ENCODE measurements at places on chromosomes 2 and 18. TPM values are rescaled to one million over a fixed set of nuclear protein-coding genes. Genes with fewer than 3 reads are reported as not detected.

SOWAHC gene
- total RNA-seq, result 21.4 TPM

GCKR gene
- total RNA-seq, result not detected

CXCR4 gene
- 7.6 TPM for total RNA-seq

DNA sequence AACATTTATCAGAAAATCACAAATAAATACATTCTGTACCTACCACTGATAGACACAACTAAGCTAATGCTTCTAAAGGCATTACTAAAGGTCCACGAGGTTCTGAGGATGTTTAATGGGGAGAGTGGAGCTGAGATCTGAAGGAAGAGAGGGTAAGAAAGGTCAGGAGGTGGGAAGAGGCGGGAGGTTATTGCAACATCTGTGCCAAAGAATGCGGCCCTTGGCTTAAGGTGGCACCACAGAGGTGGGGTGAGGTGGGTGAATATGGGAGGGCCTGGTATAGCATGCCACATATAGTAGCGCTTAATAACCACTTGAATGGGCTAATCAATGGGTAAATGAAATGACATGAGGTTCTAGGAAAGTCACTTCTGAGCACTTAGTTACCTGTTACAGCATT lies 217.8 kb upstream of the ATP5MC3 start:
- no peak overlapping the region for H3K27ac ChIP-seq
- no peak overlapping the region for H3K4me3 ChIP-seq
- no peaks in the 10 kb centered on the region for H3K27me3 ChIP-seq
- no peak for DNase-seq
- no peaks in the 10 kb centered on the region for H3K36me3 ChIP-seq

DNA sequence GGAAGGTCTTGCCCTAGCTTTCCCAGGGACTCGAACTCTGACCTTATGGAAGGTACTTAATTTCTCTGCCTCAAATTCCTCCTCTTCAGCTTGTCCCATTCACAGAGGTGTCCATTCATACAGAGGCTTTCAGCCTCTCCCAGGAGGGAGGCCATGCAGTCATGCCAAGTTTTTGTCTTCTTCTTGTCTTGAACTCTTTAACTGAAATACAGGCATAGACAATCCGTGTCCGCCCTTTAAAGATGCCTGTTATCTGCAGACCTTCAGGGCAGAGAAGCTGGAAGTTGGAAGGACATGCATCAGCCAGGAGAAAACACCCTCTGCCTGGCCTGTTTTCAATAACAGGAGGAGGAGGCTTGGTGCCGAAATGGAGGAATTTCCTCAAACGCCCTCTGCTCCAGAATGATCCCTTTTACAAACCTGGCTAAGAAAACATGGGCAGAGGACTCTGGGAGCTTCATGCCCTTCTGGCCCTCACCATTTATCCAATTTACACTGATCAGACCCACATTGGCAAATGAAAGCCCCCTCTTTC lies 308.3 kb downstream of the MYCN start:
- no peaks in the 10 kb centered on the region for H3K36me3 ChIP-seq
- DNase-seq, result no peak

DNA sequence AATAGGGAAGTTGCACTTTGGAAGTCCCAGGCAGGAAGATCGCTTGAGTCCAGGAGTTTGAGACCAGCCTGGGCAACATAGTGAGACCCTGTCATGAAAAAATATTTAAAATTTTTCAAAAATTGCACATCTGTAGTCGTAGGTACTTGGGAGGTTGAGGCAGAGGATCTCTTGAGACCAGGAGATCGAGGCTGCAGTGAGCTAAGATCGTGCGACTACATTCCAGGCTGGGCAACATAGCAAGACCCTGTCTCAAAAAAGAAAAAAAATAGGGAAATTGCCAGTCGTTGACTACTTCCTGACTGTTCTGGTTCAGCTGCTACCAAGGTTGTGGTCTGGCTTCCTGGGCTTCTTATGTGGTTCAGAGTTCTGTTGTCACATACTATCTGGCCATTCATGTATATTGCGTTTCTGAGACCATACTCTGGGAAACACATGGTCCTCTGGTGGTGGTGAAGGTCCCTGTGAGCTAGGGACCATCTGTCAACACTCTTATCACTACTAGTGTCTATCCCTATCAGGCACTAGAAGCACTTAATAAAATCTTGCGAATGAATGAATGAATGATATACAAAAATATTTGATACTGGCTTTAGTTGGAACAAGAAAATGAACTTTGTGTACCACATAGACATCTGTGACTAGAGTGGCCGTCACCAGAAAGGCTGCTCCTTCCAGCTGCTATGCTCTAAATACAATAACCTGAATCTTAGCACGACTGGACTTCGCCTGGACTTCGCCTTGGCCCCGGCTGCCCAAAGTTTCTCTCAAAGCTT lies 861 bp upstream of the KLHL23 start:
- DNase-seq, result no peak
- H3K36me3 ChIP-seq, result no peaks in the 10 kb centered on the region
- H3K4me1 ChIP-seq, result peaks cover 30% of the 10 kb centered on the region
- H3K27ac ChIP-seq, result peak overlapping the region; percentile 79

GRCh38 chr2:129585760-129586159 lies 393.7 kb upstream of the RAB6C start:
- no peak overlapping the region for H3K27ac ChIP-seq
- no peak for DNase-seq
- H3K4me1 ChIP-seq, result no peaks in the 10 kb centered on the region
- H3K36me3 ChIP-seq, result no peaks in the 10 kb centered on the region

DNA sequence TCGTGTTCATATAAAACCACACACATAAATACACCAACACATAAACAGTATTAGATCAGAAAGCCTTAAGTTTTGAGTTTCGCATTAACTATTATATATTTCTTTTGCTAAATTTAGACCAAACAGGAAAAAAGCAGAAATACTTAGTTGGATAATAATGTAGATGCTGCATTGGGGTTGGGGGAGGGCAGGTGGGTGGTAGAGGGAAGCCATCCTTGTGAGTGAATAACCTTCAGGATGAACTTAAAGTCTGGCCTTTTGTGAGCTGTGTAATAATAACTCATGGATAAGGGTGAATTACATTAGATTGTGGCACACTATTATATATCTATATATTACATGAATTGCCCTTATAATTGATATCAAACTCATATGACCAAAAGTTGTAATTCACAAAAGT lies 174.7 kb downstream of the WDR7 start:
- no peak overlapping the region for H3K4me3 ChIP-seq
- H3K27ac ChIP-seq, result no peak overlapping the region
- DNase-seq, result no peak
- no peaks in the 10 kb centered on the region for H3K36me3 ChIP-seq

GRCh38 chr18:12038639-12039539 lies 54.8 kb upstream of the ANKRD62 start:
- H3K4me3 ChIP-seq, result peak overlapping the region; percentile 31
- no peaks in the 10 kb centered on the region for H3K36me3 ChIP-seq
- no peaks in the 10 kb centered on the region for H3K27me3 ChIP-seq
- peaks cover 14% of the 10 kb centered on the region for H3K4me1 ChIP-seq

GRCh38 chr18:9730786-9731185 lies 22.7 kb downstream of the RAB31 start:
- DNase-seq, result no peak
- H3K4me3 ChIP-seq, result no peak overlapping the region
- no peak overlapping the region for H3K27ac ChIP-seq
- H3K4me1 ChIP-seq, result peaks cover 7% of the 10 kb centered on the region
- H3K27me3 ChIP-seq, result no peaks in the 10 kb centered on the region

DNA sequence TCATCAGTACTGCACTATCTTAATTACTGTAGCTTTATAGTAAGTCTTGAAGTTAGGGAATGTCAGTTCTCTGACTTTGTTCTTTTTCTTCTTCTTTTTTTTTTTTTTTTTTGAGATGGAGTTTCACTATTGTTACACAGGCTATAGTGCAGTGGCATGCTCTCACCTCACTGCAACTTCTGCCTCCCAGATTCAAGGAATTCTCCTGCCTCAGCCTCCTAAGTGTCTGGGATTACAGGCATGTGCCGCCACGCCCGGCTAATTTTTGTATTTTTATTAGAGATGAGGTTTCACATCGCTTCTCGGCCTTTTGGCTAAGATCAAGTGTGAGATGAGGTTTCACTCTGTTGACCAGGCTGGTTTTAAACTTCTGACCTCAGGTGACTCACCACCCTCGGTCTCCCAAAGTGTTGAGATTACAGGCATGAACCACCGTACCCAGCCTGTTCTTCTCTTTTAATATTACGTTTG lies 41.9 kb upstream of the TANC1 start:
- H3K36me3 ChIP-seq, result no peaks in the 10 kb centered on the region
- no peaks in the 10 kb centered on the region for H3K27me3 ChIP-seq
- no peak for DNase-seq
- no peaks in the 10 kb centered on the region for H3K4me1 ChIP-seq
- no peak overlapping the region for H3K4me3 ChIP-seq

DNA sequence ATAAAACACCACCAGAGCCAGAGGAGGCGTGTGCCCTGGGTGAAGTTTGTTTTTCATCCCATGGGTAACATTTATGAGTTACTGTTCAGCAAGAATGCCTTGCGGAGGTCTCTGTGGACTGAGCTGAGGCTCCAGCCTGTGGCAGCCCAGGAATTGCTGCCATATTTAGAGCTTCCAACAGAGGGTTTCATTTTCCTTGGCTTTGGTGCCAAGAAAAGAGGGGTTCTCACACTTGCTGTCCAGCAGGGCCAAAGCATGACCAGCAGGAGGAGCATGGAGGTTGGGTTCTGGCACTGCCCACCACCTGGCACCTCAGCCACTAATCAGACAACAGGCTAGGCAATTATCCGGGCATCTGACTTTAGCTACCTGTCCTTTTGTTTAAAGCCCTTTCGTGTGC lies 36.7 kb downstream of the EPAS1 start:
- peak overlapping the region; percentile 82 for H3K27ac ChIP-seq
- no peaks in the 10 kb centered on the region for H3K36me3 ChIP-seq
- no peaks in the 10 kb centered on the region for H3K4me1 ChIP-seq
- no peaks in the 10 kb centered on the region for H3K27me3 ChIP-seq
- no peak overlapping the region for H3K4me3 ChIP-seq

- H3K27ac ChIP-seq, result no peak overlapping the region
- H3K4me3 ChIP-seq, result no peak overlapping the region
- DNase-seq, result no peak
- no peaks in the 10 kb centered on the region for H3K4me1 ChIP-seq
Measured at GRCh38 chr2:83756219-83756618, 702.9 kb downstream of the SUCLG1 start.

DNA sequence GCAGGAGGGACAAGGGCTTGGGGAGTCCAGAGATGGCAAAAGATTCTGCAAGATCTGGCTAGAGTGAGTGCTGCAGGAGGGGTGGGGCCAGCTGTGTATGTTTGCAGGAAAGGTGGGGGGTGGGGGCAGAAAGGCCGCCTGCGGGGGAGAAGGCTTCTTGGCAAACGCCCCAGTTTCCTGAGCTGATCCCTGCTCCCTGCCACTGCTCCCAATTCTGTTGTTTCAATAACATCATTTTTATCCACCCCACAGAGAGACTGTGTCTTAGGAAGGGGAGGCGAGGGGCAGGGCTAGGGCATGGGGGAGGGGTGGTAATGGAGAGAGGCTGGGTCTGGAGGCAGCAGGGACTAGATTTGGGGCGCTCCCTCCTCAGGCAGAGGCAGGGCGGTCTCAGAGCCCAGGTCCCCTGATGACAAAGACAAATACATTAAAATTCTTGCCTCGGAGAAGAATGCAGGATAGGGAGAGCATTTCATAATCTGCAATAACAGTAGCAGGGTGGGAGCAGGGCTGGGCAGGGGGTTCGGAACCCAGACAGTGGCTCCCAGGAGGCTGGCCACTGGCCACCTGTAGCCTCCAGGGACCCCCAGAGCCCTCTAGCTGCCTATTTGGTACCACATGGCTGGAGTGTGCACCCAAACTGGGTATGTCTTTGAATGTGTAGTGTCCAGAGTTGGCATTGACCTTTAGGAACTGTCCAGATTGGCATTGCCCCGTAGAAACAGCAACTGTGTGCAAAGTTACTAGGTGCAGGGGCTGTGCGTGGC lies 2.1 kb upstream of the WNT6 start:
- H3K4me3 ChIP-seq, result no peak overlapping the region
- peaks cover 33% of the 10 kb centered on the region for H3K4me1 ChIP-seq
- peaks cover 80% of the 10 kb centered on the region for H3K27me3 ChIP-seq

- DNase-seq, result no peak
- no peaks in the 10 kb centered on the region for H3K36me3 ChIP-seq
- H3K4me1 ChIP-seq, result peaks cover 16% of the 10 kb centered on the region
- no peak overlapping the region for H3K27ac ChIP-seq
- no peak overlapping the region for H3K4me3 ChIP-seq
Measured at GRCh38 chr2:65357095-65357958, 75.1 kb downstream of the SPRED2 start.

DNA sequence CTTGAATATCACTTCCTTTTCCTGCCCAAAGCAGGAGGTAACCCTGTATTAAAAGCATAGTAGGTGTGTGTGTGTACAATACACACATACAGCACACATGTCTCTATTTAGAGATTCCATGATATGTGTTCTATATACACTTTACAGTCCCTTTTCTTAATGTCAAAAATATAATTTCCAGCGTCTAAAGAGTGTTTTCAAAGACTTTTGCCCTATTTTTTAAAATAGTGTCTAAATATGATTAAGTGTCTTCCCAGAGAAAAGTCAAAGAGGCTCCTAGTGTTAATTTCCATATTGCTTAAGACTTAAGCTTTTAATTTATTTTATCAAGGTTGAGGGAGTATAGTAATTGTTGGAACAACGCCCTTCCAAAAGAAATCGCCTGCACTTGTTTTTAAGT lies 420.3 kb upstream of the POU3F3 start:
- H3K36me3 ChIP-seq, result no peaks in the 10 kb centered on the region
- H3K4me3 ChIP-seq, result no peak overlapping the region
- H3K27me3 ChIP-seq, result no peaks in the 10 kb centered on the region
- H3K4me1 ChIP-seq, result no peaks in the 10 kb centered on the region
- DNase-seq, result no peak
- H3K27ac ChIP-seq, result no peak overlapping the region

- DNase-seq, result no peak
- no peaks in the 10 kb centered on the region for H3K27me3 ChIP-seq
- H3K4me3 ChIP-seq, result no peak overlapping the region
- no peaks in the 10 kb centered on the region for H3K36me3 ChIP-seq
Measured at GRCh38 chr18:42446195-42446594, 491.2 kb downstream of the PIK3C3 start.

- no peaks in the 10 kb centered on the region for H3K4me1 ChIP-seq
- no peaks in the 10 kb centered on the region for H3K36me3 ChIP-seq
- H3K27ac ChIP-seq, result no peak overlapping the region
- no peak overlapping the region for H3K4me3 ChIP-seq
Measured at GRCh38 chr2:48886919-48887318, 131.4 kb upstream of the LHCGR start.

- no peak overlapping the region for H3K27ac ChIP-seq
- no peaks in the 10 kb centered on the region for H3K36me3 ChIP-seq
- no peaks in the 10 kb centered on the region for H3K4me1 ChIP-seq
- no peaks in the 10 kb centered on the region for H3K27me3 ChIP-seq
- no peak for DNase-seq
Measured at GRCh38 chr2:238103465-238104225, 3.5 kb downstream of the ESPNL start.
